ENCODE measurements at places on chromosomes 13 and 19.
A peak's percentile ranks its signal among the peaks of the same experiment; 100 is the strongest.

DNA sequence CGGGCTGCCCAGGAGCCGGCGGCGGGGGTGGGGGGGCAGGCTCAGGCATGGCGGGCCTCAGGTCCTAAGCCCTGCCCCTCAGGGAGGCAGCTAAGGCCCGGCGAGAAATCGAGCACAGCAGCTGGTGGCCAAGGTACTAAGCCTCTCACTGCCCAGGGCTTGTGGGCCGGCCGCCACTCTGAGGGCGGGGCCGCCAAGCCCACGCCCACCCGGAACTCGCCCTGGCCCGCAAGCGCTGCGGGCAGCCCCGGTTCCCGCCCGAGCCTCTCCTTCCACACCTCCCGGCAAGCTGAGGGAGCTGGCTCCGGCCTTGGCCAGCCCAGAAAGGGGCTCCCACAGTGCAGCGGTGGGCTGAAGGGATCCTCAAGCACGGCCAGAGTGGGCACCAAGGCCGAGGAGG, 33.1 kb downstream of the PCDH8 start:
- no peak for DNase-seq

- DNase-seq, result no peak
Observed at GRCh38 chr13:49898792-49899191, 37.3 kb downstream of the SPRYD7 start.

DNA sequence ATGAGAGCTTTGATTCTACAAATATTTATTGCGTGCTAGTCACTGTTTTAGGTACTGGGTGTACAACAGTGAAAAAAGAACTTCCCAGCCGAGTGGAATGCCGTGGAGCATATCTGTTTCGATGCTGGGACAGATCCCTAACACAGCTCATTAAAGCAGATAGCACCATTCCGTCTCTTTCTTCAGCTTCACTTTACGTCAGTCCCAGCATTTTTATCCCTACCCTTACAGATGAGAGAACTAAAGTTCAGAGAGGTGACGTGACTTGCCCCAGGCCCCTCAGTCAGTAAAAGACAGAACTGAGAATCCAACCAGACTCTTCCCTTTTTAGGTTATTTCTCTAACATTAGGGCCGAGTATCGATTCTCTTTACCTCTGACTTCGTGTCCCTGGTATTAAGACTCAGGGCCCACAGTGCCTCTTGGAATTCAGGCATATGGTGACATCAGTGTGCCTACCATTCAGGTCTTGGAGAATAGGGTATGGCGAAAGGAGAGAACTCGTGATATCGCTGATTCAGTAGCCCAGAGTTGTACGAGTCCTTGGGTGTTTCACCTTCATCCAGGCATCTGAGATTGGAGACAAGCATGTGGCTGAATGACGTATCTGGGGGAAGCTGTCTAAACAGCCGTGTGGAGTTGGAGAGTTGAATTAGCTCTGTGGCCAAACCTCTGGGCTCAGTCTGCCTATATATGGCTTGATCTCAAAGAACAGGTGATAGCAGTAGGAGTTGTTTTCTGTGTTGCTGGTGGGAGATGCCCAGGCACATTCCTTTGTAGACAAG, 27.1 kb downstream of the ACTN4 start:
- DNase-seq, result peak; percentile 60

GRCh38 chr13:28866932-28867331, 46.8 kb downstream of the MTUS2 start:
- no peak for DNase-seq

DNA sequence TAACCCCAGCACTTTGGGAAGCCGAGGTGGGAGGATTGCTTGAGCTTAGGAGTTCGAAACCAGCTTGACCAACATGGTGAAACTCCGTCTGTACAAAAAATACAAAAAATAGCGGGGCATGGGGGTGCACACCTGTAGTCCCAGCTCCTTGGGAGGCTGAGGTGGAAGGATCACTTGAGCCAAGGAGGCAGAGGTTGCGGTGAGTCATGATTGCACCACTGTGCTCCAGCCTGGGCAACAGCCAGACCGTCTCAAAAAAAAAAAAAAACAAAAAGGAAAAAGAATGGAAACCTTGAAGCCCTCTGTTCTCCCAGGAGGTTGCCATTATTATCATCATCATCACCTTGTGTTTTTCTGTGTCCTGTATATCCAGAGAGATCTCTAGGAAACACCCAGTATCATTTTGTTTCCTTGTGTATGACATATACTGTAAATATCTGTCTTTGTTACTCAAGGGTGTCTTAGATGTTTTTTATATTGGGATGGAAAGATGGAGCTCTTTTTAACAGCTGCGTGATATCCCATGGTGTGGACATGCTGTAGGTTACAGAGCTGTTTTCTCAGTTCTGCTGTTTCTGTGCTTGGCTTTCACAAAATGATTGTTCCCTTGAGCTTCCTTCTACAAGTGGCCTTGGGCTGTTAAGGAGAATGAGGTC, 11.8 kb downstream of the CHAF1A start:
- DNase-seq, result no peak

DNA sequence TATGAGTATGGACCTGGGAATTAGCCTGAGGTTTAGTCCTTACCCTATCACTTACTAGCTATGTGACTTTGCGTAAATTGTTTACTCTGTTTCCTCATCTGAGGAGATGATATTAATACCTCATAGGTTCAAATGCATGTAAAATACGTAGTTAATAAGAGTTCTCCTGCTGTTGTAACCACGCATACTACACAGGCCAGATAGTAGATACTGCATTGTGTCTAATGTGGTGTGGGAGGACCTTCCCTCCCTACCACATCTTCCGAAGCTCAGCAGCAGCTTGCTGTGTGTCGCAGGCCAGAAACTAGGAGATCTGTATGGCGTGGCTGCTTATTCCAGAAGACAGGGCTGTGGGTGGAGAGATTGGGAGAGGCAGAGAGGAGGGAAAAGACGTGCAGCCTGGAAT, 23.0 kb downstream of the GTF2F2 start:
- no peak for DNase-seq

DNA sequence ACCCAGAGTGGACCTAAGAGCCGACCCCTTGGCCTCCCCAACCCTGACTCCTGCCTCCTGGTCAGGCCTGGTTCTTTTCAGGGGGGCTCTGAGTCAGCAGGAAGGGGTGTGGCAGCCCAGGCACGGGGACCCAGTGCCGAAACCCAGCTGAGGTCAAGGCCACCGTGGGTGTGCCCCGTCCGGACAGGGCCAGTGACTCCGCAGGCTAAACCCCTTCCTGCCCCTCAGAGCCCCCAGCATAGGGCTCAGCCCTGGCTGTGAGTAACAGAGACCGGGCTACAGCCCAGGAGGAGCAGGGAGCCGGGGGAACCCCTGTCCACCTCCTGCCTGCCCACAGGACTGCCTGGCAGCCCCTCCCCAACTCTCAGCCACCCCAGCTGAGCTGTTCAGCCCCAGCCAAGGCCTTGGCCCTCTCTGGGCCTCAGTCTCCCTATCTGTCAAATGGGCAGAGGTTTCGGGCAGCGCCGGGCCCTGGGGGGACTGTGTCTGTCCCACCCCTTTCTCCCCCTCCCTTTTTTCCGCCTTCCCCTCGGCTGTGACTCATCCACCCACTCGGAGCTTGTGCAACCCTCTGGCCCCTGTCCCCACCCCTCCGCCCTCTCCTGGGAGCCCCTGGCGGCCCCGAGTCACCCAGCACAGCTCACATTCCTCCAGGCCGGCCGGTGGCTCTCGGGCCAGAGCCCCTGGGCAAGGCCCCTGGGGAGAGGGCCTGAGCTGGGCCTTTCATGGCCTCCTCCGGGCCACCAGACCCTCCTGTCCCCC, 8.6 kb downstream of the ZBTB7A start:
- DNase-seq, result peak; percentile 64

All from muscle of leg (tissue), 16 donors.